T-helper 22 cell (primary cell): ENCODE measurements at places on chromosomes 5 and 9.

DNA sequence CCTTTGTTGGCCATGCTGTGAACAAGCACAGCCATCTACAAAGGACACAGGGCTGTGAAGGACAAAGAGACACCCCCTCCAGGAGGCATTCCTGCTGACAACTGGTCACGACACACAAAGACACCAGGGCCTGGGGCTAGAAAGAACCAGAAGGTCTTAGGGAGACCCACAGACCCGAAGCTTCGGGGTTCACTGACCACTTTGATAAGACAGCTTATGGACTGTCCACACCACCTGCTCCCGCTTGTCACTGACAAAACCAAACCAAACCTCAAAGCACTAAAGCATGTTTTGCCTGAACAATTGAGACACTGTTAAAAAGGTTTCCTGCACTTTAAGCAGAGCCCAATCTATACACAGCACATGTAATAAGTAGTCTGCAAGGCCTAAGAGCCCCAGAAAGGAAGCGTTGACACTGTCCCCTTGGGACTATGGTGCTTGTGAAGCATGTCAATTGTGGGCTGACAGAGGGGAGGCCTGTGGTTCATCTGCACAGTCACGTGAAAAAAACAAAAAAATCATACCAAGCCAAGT, 185.0 kb downstream of the GAPVD1 start:
- DNase-seq, result no peak

DNA sequence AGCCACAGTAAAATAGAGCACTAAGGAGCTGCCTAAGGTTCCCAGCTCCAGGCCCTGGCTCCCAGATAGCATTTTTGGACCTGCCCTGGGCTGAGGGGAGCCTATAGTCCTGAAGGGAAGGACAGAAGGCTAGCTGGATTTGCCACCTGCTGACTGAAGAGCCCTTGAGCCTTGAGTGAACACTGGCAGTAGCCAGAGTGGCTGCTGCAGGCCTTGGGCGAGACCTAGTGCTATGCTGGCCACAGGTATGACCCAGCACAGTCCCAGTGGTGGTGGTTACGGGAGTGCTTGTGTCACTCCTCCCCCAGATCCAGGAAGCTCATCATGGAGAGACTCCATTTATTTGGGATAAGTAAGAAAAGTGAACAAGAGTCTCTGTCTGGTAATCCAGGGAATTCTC, 10.3 kb upstream of the STX17 start:
- DNase-seq, result no peak

- DNase-seq, result no peak
These were observed 372.1 kb downstream of the ARRDC3 start for GRCh38 chr5:91011029-91011428.

DNA sequence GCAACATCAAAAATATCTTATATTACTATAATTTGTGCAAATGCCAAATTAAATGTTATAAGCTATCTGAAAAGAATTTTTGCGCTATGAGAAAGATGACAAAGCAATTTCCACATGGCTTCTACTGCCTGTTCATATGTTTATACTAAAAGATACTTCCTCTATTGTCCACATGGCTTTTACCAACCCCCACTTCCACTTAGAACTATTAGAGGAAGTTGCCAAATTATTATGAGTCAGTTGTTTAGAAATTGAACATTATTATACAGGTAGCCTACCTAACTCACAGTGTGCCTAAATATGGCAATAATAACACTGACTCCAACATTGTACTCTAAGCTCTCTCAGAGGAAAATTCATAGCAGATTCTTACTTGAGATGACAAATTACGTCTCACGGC, 37.6 kb upstream of the SLC27A6 start:
- no peak for DNase-seq

- DNase-seq, result no peak
These were observed 65.8 kb upstream of the DAPK1 start for GRCh38 chr9:87431837-87432236.

- DNase-seq, result no peak
These were observed 2243.8 kb upstream of the C9orf72 start for GRCh38 chr9:29816954-29817703.

DNA sequence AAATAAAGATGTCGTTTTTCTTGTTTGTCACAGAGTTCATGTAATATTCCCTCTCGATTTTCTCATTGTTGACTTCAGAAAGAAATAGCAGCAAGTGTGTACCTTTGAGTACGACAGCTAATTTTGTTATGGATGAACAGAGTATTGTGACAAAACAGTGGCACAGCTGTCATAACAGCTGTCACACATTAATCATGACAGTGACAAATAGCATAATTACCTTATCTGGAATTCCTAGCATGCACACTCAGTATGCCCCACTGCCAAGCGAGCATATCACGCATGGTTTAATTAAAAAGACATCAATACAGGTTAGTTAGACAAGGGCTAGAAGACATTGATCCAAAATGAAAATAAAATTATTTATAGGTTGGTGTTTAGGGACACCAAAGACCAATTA, 375.1 kb downstream of the SPATA31D1 start:
- no peak for DNase-seq

GRCh38 chr5:172101547-172102217, 86.3 kb downstream of the STK10 start:
- DNase-seq, result no peak

DNA sequence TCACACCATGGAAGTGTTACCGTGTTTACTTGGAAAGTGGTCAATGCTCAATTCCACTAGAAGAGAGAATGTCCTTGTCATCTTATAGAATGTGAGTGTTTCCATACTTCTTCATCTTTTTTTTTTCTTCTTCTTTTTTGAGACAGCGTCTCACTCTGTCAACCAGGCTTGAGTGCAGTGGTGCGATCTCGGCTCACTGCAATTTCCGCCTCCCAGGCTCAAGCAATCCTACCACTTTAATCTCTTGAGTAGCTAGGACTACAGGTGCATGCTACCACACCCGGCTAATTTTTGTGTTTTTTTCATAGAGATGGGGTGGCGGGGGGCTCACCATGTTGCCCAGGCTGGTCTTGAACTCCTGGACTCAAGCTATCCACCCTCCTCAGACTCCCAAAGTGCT, 137.3 kb upstream of the PCA3 start:
- no peak for DNase-seq

DNA sequence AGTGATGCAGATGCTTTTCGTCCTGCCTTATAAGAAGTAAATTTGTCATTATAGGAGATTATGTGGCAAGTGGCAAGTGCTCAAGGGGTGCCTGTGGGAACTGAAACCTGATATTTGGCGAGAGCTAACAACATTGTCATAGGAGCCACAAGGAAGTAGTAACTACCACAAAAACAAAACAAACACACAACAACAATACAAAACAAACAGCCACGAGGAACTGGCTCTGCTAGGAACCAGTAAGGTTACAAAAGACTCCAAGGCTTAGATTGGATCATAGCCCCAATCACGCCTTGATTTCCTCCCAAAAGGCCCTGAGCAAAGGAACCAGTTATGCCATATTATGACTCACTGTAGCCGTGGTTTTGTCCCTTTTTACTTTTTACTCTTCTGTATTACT, 1045.2 kb downstream of the CDH12 start:
- no peak for DNase-seq

GRCh38 chr5:167402671-167403070, 888.8 kb upstream of the WWC1 start:
- no peak for DNase-seq

- no peak for DNase-seq
These were observed 3.6 kb downstream of the FOXI1 start for GRCh38 chr5:170109059-170110031.
